Activated CD4-positive, alpha-beta T cell treated with anti-CD3 and anti-CD28 coated beads for 36 hours (primary cell): ENCODE measurements at places on chromosomes 1 and 21.

DNA sequence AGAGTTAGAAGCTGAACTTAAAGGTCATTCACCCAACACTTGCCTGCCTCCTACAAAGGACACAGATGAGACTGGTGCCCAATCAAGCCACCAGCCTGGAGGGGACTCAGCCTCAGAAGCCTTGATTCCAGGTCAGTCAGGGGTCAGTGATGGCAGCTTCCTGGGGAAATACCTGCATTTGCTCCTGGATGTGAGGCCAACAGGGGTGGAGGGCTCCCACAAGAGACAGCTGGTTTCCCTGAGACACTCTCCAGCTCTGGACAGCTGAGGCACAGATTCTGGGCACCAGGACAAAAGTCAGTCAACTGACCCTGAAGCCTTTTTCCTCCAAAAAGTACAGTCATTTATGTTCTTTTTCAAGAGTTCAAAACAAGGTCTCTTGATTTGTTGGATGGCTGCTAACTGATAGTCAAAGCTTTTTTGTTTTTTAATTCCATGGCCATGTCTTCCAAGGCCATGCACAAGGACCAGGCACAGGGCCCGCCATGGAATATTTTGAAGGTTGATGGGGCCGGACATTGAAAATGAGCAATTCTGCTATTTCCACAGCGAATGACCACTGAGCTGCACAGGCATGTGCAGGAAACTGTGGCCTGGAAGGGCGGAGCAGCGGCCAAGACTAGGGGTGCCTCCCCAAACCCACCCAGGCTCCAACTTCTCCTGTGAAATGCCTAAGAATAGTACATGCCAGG lies 1.8 kb downstream of the C2CD2 start:
- DNase-seq = no peak

- DNase-seq = no peak
Measured at GRCh38 chr1:177737456-177737855, 232.4 kb downstream of the SEC16B start.

GRCh38 chr1:32549616-32550015 lies 10.4 kb downstream of the ZBTB8A start:
- DNase-seq = no peak

GRCh38 chr1:20278692-20279130 lies 12.0 kb upstream of the VWA5B1 start:
- no peak for DNase-seq

DNA sequence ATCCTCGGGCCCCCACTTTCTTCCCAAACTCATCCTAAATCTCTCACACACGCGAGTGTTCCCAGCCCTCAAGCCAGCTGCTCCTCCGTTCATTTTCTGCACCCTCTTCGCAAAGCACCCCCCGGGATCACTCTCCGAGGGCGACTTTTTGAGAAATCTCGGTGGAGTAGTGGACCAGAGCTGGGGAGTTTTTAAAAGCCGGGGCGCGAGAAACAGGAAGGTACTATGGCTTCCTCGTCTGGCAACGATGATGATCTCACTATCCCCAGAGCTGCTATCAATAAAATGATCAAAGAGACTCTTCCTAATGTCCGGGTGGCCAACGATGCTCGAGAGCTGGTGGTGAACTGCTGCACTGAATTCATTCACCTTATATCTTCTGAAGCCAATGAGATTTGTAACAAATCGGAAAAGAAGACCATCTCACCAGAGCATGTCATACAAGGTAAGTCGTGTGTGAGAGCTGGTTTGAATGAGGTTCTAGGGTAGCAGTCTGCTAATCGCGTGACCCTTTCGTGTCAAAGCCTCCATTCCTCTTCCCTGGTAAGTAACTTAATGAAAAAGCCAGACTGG lies 800 bp downstream of the DR1 start:
- DNase-seq = peak; percentile 51

GRCh38 chr1:154807048-154807591 lies 63.0 kb downstream of the KCNN3 start:
- DNase-seq = no peak

DNA sequence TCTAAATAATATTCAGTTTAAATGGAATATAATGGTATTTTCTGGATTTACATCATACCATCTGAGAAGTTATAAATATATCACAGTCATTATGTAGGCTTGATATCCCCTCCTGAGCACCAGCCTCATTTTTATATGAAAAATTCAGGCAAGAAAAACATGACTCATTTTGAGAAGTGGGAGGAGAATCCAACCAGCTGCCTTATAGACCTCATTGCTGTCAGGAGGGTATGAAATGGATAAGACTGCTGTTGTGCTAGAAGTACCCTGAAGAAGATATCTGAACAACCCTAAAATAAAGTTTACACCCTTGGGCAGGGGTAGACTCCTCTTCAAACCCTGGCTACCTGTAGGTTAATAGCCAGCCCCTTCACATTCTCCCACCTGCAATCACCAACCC lies 8.8 kb downstream of the GIPC2 start:
- DNase-seq = no peak

GRCh38 chr1:6108937-6109614 lies 63.4 kb downstream of the KCNAB2 start:
- DNase-seq = peak; percentile 75

- DNase-seq = no peak
Measured at GRCh38 chr1:245810789-245811337, 656.1 kb downstream of the KIF26B start.

DNA sequence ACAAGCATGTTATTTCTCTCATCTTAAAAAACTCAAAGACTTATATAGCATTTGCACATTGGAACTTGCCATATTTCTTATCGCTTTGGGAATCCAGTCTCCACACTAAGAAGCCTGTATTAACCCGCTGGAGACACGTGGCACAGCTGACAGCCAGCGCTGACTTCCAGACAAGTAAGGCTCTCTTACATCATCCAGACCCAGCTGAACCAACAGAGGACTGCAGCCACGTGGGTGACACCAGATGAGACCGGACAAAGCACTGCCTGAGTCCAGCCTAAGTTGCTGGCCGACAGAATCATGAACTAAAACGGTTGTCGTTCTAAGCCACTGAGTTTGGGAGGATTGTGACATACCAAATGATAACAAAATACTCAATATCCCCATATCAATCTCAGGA lies 6.3 kb upstream of the CD247 start:
- DNase-seq = no peak

DNA sequence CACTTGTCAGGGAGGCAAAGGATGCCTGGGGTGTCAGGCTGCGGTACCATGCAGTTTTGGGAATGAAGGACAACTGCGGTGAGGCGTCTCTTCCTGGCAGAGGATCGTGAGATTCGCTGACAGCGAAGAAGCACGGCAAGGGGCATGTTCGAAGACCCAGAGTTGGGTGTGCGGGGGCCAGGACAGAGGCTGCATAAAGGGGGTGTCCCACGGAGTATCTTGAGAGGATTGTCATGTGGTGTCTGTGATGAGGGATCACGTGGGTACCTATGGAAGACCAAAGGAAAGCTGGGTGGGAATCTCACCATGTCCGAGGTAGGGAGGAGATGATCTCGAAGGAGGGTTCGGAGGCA lies 372 bp downstream of the SLC25A44 start:
- DNase-seq = peak; percentile 41

DNA sequence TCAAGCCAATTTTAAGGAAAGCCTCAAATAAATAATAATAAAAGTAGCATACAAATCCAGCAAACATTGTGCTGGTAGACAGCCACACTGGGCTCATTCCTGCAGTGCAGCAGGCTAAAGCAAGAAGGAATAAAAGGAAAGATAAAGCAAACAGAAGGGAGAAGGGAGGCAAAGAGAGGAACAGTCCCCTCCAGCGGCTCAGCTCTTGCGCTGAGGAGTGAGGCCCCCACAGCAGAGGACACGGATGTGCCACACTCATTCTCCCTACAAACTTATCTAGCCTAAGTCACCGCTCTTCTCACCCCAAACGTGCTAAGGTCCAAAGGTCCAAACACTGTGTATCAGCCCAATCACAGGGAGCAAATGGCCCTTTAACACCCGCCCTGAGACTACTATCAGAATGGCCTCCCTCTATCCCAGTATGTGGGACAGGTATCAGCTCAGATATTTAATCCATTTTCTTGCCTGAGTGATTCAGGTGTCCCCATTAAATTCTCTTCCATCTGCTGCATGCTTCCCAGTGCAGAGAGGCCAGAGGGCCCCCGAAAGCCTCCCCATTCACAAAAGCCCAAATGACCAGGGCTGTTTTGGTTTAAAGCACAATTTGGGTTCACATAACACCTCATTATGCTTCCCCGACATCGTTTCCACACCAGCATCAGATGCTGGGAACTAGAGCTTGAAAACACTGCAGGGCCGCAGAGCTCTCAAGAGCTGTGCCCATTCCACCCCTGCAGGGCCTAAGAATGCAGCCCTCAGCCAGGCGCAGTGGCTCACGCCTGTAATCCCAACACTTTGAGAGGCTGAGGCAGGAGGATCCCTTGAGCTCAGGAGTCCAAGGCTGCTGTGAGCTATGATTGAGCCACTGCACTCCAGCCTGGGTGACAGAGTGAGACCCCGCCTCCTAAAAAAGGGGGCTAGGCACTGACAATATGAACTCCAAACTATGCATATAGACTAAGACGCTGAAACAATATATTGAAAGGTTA lies 17.8 kb downstream of the CAPZB start:
- no peak for DNase-seq

- DNase-seq = no peak
Measured at GRCh38 chr1:209053587-209053986, 529.9 kb upstream of the CAMK1G start.

DNA sequence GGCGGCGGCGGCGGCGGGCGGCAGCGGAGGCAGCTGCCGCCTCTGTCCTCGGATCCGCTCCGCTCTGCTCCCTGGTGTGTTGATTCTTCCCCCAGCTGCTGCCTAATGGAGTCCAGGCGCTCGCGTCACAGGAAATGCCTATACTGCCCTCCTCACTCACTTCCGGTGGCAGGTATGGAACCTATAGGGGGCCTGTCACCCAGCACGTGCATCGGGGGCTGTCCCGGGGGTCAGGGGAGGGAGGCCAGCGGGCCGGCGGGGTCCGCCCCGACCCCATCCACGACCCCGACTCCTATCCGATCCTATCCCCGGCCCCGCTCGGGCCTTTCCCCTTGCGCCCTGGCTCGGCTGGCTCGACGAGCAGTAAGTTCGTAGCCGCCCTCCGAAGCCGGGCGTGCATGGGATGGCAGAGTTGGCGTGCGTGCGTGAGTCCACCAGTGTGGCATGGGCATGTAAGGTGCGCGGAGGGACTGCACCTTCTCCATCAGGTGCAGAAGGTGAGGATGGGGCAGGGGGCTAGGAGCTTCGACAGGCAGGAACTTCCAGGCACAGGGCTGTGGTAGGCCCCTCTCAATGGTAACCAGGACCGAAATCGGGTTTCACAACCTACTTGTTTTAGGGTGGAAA lies at the start of gene WDR26:
Gene WDR26 (minus strand): TSS at position 107 of the 627 bp plus-strand sequence.
- DNase-seq = peak; percentile 92

DNA sequence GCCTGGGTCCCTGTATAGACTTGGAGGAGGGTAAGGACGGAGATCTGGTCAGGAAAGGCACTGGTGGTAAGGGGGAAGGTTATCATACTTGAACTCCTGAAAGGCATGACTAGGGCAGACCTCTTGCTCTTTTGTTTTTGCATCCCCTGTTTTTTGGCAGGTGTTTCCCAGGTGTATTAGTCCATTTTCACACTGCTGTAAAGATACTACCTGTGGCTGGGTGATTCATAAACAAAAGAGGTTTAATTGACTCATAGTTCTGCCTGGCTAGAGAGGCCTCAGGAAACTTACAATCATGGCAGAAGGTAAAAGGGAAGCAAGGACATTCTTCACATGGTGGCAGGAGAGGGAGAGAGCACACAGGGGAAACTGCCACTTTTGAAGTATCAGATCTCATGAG lies 57.2 kb upstream of the APOBEC4 start:
- no peak for DNase-seq

- DNase-seq = no peak
Measured at GRCh38 chr1:178933709-178934490, 63.0 kb upstream of the ANGPTL1 start.

DNA sequence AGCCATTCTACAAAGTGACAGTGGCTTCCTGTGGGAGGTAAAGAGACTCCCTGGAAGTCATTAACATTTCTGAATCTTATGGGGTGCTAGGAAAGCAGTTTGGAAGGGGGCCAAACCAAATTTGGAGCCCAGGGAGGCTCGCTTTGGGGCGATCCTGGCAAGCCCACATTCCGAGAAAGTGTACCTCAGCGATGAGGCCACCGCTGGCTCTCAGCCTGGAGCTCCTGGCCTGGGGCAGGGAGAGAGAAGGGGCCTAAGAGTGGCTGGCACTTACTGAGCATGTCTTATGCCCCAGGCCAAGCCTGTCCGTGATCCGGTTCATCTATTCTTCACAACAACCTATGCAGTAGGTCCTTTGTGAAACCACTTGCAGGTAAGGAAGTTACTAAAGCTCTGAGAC lies 98.8 kb downstream of the CCDC185 start:
- DNase-seq = no peak

DNA sequence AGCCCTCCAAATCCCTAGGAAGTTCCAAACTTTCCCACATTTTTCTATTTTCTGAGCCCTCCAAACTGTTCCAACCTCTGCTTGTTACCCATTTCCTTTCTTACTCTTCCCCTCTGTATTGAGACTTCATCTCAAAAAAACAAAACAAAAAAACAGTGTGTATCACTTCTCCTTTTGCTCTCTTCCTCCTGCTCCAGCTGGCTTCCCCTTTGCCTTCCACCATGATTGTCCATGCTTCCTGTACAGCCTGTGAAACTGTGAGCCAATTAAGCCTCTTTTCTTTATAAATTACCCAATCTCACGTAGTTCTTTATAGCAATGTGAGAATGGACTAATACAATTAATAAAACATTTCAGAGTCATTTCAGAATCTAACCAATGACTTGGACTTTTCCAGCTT lies 69.6 kb upstream of the KRTAP19-8 start:
- DNase-seq = no peak

DNA sequence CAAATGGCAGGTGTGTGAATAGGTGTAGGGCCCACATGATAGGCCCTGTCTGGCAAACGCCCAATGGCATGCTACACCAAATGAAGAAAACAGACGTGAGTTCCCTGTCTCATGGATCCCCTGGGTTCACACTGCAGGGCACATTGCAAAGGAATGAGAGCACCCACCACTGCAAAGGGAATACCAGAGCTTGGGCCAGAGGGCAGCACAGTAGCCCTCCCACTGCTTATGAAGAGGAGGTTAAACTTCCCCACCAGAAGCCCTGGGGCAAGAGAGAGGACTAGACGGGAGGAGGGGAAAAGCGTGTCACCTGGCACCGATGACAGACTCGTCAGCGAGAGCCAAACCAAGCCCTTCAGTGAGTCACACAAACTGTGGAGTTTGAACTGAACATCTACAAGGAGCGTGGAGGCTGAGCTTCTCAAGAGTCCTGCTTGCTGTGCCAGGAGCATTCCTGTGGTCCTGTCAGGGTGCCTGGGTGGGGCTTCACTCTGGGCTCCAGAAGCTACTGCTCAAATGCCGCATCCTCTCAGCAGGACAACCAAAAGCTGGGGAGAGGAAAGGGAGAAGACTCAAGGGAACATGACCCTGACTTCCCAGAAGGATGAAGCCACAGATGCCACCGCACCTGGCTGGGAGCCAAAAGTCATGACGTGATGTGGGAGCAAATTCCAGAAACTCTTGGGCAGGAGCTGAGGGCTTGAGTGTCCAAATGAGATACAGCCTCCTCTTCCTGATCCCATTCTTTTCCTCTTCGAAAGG lies 61.1 kb downstream of the TOMM20 start:
- peak; percentile 63 for DNase-seq
